CD4-positive, alpha-beta memory T cell (primary cell): ENCODE measurements at places on chromosomes 5 and 9. TPM values are rescaled to one million over a fixed set of nuclear protein-coding genes. Genes with fewer than 3 reads are reported as not detected.

Gene FAM81B
- not detected for total RNA-seq

Gene SVEP1
- not detected for total RNA-seq

DNA sequence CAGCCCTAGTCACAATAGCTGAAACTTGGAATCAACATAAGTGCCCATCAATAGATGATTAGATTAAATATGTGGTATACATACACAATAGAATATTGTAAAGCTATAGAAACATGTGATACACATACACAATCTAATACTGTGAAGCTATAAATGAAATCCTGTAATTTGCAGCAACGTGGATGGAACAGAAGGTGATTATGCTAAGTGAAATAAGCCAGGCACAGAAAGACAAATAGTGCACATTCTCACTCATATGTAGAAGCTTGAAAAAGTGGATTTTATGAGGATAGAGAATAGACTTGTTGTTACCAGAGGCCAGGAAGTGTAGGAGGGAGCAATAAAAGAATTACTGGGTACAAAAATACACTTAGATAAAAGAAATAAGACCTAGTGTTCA, 181.5 kb upstream of the TYRP1 start:
- no peaks in the 10 kb centered on the region for H3K36me3 ChIP-seq
- H3K4me3 ChIP-seq, result no peak overlapping the region
- no peaks in the 10 kb centered on the region for H3K27me3 ChIP-seq
- DNase-seq, result no peak
- H3K4me1 ChIP-seq, result no peaks in the 10 kb centered on the region

- H3K27me3 ChIP-seq, result no peaks in the 10 kb centered on the region
- DNase-seq, result no peak
- H3K4me3 ChIP-seq, result no peak overlapping the region
- H3K4me1 ChIP-seq, result no peaks in the 10 kb centered on the region
Measured at GRCh38 chr9:72048850-72049249, 11.6 kb downstream of the C9orf57 start.

- H3K36me3 ChIP-seq, result peaks cover 9% of the 10 kb centered on the region
- no peak for DNase-seq
- H3K4me3 ChIP-seq, result peak overlapping the region; percentile 93
- no peaks in the 10 kb centered on the region for H3K27me3 ChIP-seq
- peaks cover 50% of the 10 kb centered on the region for H3K4me1 ChIP-seq
Measured at GRCh38 chr9:122263699-122264349, 816 bp downstream of the RBM18 start.

GRCh38 chr5:180367991-180368390, 14.9 kb upstream of the GFPT2 start:
- H3K4me3 ChIP-seq, result no peak overlapping the region
- H3K27me3 ChIP-seq, result no peaks in the 10 kb centered on the region
- no peak for DNase-seq
- no peaks in the 10 kb centered on the region for H3K4me1 ChIP-seq
- no peak overlapping the region for H3K27ac ChIP-seq

GRCh38 chr5:66713998-66714397, 117.8 kb downstream of the MAST4 start:
- H3K4me1 ChIP-seq, result no peaks in the 10 kb centered on the region
- H3K27me3 ChIP-seq, result no peaks in the 10 kb centered on the region
- H3K4me3 ChIP-seq, result no peak overlapping the region

DNA sequence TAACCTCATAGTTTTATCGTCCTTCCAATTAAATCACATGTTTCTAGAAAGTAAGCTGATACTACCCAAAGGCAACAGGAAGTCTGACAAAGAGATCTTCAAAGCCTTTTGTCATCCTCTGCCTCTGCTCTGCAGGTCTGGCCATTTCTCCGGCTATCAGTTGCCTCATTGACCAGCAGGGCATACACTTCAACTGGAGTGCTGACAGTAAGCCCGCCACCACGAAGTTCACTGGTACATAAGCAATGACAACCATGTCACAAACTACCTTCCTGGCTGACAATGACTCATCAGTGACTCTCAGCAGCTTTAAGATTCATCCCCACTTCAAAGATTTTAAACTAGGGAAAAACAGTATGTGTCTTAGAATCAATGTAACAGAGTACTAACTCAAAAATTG, 20.6 kb downstream of the SPTLC1 start:
- no peak for DNase-seq
- H3K4me3 ChIP-seq, result no peak overlapping the region
- H3K27ac ChIP-seq, result no peak overlapping the region
- H3K27me3 ChIP-seq, result no peaks in the 10 kb centered on the region
- no peaks in the 10 kb centered on the region for H3K36me3 ChIP-seq

DNA sequence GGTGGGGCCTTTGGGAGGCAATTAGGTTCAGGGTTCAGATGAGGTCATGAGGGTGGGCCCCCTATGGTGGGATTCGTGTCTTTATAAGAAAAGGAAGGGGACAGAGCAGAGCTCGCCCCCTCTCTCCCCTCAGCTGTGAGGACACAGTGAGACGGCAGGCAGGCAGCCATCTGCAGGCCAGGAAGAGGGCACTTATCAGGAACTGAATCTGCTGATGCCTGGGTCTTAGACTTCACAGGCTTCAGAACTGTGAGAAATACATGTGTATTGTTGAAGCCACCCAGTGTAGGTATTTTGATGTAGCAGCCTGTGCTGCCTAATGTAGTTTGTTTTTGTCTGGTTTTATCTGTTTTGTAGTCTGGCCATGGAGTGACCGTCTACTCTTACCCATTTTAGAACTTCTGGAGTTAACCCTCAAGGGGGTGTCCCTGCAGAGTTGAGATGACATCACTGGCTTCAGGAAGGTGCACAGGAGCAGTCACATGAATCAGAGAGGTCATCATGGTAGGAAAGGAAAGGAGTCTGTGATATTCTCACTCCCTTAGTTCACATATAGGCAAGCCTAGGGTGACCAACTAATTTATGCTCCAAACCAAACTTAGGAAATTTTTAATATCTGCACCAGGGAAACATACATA, 71.0 kb downstream of the LRRC70 start:
- no peak overlapping the region for H3K27ac ChIP-seq
- H3K36me3 ChIP-seq, result no peaks in the 10 kb centered on the region

- no peak overlapping the region for H3K27ac ChIP-seq
- H3K4me1 ChIP-seq, result no peaks in the 10 kb centered on the region
- H3K4me3 ChIP-seq, result no peak overlapping the region
- no peak for DNase-seq
Measured at GRCh38 chr9:95137587-95138145, 179.8 kb downstream of the FANCC start.

DNA sequence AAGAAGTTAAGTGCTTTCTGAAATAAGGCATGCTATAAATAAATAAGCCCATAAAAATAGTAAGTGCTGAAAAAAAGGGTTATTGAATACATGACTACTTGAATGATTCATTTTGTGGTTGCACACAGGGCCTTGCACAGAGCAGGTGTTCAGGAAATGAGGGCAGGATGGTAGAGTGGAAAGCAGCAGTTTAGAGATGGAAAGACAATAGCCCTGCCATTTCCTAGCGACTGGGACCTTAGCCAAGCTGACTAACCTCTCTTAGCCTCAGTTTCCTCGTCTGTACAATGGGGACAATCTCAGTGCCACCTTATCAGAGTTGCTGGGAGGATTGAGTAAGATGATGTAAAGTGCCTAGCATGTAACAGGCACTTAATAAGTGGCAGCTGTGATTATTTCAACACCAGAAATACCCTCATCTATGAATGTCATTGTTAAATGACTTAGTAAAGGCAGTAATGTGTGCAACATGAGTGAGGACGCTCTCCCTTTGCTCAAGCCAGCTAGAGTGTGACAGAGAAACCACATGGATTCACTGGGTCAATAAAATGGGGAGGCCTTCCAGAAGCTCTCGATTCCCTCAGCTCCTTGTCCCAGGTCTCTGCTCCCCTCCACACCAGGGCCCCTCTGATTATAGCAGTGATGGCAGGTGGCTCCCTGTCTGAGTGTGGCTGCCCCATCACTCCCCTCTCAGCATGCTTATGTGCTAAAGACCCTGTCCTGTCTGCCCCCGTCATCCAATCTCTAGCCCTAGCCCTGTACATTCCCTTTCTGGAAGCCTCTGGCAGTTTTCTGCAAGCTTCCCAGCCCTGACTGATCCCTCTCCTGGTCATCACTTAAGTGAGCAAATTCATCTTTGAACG, 16.0 kb upstream of the PHF19 start:
- H3K4me3 ChIP-seq, result no peak overlapping the region
- peaks cover 95% of the 10 kb centered on the region for H3K4me1 ChIP-seq
- no peaks in the 10 kb centered on the region for H3K36me3 ChIP-seq
- peak overlapping the region; percentile 76 for H3K27ac ChIP-seq
- peak; percentile 73 for DNase-seq

DNA sequence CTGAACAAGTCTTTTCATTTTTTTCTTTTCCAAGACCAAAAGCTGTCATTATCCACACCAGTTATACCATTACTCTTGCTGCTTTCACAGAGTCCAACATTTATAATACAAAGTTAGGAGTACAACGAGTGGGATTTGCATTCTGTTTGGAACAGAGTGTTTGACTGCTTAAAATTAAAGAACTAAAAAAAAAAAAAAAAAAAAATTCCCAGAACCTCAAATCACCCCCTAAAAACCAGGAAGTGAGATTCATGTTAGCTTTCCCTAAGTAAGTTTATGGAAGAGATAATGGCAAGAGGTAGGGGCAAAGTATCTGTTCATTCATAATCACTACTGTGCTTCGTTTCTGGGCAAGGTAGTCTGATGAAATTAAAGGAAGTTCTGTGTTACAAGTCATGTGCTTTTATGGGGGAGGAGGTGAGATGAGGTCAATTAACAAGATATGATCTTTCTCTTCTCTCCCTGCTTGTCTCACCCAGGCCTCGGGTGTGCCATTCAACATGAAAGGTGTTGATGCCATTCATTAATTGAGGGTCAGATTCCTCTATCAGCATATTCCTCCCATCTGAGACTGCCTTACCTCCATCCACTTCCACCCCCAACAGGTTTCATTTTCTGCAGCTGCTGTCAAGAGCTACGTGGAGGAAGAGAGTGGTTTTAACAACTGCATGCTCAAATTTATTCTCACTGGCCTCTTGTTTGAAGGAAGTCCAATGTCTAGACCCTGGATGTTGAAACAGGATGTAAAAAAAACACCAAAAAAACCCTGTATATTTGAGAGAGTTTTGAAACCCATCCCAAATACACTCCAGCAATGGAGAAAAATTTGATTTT, 58.1 kb downstream of the MARCHF3 start:
- no peaks in the 10 kb centered on the region for H3K27me3 ChIP-seq
- peak; percentile 12 for DNase-seq
- no peaks in the 10 kb centered on the region for H3K36me3 ChIP-seq

DNA sequence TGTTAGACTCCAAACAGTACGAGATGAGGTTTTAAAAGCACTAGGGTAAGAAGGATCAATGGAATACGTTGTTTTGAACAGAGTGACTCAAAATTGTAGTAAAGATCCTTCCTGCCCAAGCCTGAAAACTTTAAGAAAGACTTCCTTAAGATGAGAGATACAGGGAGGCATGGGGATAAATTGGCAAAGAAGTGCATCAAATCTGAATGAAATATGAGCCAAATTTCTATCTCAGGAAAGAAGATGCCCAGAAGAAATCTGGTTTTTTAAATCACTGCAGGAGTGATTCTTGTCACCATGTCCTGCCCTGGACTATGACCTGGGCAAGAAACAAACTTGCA, 14.9 kb downstream of the FCN2 start:
- DNase-seq, result no peak
- no peaks in the 10 kb centered on the region for H3K4me1 ChIP-seq
- H3K27ac ChIP-seq, result no peak overlapping the region

DNA sequence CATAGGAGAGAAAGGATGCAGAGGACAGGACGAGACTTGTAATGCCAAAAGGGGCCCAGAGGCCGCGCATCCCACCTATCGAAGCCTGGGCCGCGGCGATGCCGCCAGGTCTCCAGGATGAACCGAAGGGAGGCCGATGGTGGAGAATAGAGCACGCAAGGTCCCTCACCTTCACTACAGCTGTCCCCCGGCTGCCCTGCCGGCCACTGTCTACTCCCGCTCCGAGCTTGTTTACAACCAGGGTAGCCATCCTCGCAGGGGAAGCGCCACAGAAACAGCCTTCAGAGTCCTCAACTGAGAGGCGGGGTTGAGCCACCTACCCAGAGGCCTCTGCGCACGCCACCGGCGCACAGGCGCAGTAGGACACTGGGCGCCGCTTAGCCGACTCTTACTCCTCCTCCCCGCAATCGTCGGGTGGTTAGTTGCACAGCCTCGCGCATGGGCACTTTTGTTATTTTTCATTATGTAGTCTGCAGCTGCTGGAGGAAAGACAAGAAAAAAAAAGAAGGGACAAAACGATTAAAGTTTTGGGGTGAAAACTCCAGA, at the start of gene TRIM23:
TSS of gene TRIM23 (minus strand) at position 309 of the 546 bp plus-strand sequence. CDS start at position 250, 59 bp downstream.
- peaks cover under 1% of the 10 kb centered on the region for H3K36me3 ChIP-seq
- H3K4me1 ChIP-seq, result peaks cover 34% of the 10 kb centered on the region
- no peaks in the 10 kb centered on the region for H3K27me3 ChIP-seq
- peak within 1 kb of the TSS; percentile 79 for H3K27ac ChIP-seq
- H3K4me3 ChIP-seq, result peak within 1 kb of the TSS; percentile 74

DNA sequence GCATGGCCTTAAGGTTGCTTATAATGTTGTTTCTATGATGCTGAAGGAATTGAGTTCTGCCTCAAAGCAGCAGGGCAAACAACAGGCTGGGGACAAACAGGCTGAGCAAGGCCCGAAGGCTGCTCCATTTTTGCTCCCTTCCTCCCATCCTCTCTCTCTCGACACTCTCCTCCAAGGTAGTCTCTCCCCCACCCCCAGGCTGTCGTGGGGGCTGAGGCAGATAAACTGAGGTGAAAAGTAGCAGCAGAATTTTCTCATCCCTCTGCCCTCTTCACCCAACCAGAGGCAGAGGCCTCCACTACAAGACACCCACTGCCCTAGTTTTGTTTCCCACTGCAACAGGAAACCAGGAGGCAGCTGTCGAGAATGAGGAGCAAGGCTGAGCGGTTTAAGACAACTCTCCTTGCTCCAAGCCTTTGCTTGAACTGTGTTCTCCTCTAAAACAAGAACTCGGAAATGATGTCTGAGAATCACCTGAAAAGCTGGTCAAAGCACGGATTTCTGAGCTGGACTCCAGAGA, 13.5 kb upstream of the GNA14 start:
- no peaks in the 10 kb centered on the region for H3K36me3 ChIP-seq
- no peaks in the 10 kb centered on the region for H3K4me1 ChIP-seq
- no peak for DNase-seq
- H3K27ac ChIP-seq, result no peak overlapping the region

- H3K4me1 ChIP-seq, result peaks cover 9% of the 10 kb centered on the region
- H3K27me3 ChIP-seq, result no peaks in the 10 kb centered on the region
- no peak overlapping the region for H3K27ac ChIP-seq
- H3K4me3 ChIP-seq, result no peak overlapping the region
Measured at GRCh38 chr5:131991593-131992324, 19.7 kb downstream of the ACSL6 start.

DNA sequence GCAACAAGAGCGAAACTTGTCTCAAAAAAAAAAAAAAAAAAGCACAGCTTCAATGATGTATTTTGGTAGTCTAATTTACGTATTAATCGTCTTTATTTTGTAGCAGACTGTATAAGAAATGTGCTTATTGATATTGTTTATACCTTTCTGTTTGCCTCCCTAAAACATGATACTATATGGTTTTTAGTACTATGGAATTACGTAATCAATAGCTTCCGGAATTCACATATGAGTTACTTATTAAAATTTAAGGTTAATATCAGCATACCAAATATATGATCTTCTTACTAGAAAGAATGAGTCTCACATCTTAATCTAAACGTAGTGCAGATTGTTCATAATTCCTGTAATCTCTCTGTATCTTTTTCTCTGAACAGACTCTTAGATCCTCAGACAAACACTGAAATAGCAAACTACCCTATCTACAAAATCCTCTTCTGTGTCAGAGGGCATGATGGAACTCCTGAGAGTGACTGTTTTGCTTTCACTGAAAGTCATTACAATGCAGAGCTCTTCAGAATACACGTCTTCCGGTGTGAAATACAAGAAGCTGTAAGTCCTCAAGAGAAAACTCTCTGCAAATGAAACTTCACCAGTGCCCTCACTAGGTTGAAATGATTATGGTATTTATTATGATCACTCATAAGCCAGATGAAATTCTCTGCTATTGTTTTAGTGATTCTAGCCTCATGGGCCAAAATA, 44.4 kb upstream of the GPR21 start:
- no peak overlapping the region for H3K4me3 ChIP-seq
- DNase-seq, result no peak
- no peaks in the 10 kb centered on the region for H3K27me3 ChIP-seq
- H3K27ac ChIP-seq, result no peak overlapping the region
